ENCODE measurements at places on chromosomes 16 and 17.

GRCh38 chr17:81513372-81513752 is 763 bp upstream of the ACTG1 start:
- DNase-seq, result peak; percentile 89

- peak; percentile 76 for DNase-seq
Observed at GRCh38 chr16:1002399-1003166, 21.0 kb downstream of the SOX8 start.

GRCh38 chr17:49738456-49739163 is 25.3 kb downstream of the FAM117A start:
- no peak for DNase-seq

DNA sequence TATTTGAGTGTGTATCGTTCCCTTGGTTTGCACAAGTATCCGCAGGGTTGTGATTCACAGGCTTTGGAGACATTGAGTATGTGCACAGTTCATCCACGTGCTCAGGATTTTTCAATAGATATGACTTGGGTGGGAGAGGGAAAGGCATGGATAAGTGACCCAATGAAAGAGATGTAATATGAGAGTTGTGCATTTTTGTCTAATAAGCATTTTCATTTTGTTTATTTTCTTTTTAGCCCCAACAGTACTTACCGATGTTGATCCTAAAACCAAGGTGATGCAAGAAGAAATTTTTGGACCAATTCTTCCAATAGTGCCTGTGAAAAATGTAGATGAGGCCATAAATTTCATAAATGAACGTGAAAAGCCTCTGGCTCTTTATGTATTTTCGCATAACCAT is 14.5 kb downstream of the ALDH3A2 start:
- no peak for DNase-seq

GRCh38 chr17:28698253-28698941 is 13.3 kb downstream of the PROCA1 start:
- no peak for DNase-seq

DNA sequence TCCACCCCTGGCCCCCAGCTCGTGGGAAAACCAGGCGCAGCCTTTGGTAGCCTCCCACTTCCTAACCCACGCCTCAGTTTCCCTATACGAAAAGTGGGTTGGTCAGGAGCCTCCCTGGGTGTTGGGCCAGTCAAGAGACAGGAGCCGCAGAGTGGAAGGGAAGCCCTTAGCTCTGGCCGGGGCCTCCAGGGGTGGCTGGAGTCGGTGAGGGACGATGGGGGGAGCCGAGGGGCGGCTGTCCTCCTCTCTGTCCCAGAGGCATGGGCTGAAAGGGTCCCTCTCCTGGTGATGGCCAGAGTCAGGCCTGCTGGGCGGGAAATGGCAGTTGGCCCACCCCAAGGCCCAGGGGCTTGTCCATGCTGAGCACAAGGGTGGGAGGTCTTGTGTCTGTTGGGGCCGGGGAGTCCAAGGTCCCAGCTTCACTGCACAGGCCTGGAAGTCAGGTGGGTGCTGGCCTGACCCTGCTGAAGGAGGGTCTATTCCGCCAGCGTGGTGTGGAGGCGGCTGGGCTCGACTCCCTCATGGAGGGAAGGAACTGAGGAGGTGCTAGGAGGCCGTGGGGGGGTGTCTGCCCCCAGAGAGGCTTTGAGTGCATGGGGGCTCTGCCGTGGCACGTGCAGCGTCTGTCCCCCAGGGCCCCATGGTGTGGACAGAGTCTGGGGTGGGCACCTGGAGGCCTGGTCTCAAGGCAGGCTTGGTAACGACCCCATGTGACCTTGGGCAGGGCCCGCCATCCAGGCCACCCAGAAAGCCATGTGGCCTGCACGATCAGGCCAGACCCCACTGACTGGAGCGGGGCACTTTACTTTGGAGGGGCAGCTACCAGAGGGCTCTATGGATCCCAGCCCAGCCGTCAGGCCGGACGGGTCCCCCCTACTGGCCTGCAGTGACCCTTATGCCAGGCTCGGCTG is 1.1 kb downstream of the SLC16A3 start:
- DNase-seq, result peak; percentile 72

- no peak for DNase-seq
Observed at GRCh38 chr16:48276102-48276501, 28.8 kb upstream of the ABCC11 start.

- DNase-seq, result no peak
Observed at GRCh38 chr17:55632236-55632635, 90.4 kb downstream of the TMEM100 start.

- peak; percentile 94 for DNase-seq
Observed at GRCh38 chr16:66603537-66604375, 748 bp upstream of the CMTM3 start.

DNA sequence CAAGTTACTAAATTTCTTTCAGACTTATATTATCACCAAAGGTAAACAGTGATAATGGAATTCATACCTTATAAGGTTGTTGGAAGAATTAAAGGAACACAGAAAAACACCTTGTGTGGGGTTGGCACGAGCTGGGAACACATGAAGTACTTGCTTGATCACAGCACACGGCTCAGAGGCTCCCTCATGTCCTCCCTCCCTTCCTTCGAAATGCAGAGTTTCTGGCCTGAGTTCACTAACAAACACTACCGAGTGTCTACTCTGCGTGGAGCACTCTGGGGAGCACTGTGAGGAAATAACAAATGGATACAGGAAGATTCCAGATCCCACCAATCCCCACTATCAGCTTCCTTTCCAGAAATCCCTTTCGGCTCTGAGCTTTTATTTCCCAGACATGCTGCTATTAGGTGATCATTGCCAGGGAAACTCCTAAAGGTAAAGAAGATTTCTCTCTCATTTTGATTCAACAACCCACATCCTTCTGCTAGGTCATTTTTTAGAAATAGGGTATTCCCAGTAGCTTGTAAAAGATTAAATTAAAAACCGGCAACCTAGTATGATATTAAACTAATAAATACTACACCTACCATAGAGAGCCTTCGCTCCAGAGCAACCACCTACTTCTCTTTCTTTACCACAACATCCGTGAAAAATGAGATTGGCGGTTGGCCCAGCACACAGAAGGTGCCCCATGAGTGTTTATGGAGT is 6.1 kb upstream of the HNF1B start:
- DNase-seq, result no peak
